ENCODE measurements at places on chromosomes 7 and 10.

- DNase-seq: no peak
Measured at GRCh38 chr7:5541087-5541992, 117.7 kb upstream of the TNRC18 start.

DNA sequence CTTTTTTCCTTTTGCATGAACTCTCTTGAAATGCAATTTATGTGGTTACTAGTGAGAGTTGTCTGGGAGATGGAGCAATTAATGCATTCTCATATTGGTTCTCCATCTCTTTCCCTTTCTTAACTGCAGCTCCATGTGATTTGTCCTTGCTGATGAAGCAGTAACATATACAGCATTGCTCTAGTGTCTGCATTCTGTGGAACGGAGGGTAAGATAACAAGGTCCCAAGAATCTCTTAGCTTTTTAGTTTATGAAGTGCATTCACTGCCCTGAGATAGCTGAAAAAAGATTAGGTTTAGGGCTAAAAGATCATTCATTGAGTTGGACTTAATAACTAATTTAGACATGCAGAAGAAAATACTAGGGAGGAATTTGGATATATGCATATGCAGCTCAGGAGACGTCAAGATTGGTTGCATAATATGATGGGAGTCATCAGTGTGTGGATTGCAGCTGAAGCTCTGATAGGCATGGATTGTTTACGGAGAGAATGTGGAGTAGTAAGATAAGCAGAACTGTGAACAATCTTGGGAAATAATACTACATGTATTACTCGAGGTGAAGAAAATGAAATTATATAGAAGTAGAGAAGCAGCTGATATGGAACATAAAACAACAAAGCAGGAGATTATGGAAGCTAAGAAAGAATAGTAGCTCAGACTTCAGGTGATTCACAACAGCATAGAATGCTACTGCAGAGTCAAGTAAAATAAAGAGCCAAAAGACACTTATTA lies 404.7 kb downstream of the ARL4A start:
- DNase-seq: no peak

GRCh38 chr7:99109108-99110051 lies 34.5 kb downstream of the SMURF1 start:
- DNase-seq: no peak

DNA sequence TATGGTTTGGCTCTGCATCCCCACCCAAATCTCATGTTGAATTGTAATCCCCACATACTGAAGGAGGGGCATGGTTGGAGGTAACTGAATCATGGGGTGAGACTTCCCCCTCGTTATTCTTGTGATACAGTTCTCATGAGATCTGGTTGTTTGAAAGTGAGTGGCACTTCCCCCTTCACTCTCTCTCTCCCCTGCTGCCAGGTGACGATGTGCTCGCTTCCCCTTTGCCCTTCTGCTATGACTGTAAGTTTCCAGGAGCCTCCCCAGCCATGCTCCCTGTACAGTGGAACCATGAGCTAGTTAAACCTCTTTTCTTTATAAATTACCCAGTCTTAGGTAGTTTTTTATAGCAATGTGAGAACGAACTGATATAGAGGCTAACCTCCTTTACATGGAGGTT lies 16.6 kb downstream of the PLPP4 start:
- no peak for DNase-seq

DNA sequence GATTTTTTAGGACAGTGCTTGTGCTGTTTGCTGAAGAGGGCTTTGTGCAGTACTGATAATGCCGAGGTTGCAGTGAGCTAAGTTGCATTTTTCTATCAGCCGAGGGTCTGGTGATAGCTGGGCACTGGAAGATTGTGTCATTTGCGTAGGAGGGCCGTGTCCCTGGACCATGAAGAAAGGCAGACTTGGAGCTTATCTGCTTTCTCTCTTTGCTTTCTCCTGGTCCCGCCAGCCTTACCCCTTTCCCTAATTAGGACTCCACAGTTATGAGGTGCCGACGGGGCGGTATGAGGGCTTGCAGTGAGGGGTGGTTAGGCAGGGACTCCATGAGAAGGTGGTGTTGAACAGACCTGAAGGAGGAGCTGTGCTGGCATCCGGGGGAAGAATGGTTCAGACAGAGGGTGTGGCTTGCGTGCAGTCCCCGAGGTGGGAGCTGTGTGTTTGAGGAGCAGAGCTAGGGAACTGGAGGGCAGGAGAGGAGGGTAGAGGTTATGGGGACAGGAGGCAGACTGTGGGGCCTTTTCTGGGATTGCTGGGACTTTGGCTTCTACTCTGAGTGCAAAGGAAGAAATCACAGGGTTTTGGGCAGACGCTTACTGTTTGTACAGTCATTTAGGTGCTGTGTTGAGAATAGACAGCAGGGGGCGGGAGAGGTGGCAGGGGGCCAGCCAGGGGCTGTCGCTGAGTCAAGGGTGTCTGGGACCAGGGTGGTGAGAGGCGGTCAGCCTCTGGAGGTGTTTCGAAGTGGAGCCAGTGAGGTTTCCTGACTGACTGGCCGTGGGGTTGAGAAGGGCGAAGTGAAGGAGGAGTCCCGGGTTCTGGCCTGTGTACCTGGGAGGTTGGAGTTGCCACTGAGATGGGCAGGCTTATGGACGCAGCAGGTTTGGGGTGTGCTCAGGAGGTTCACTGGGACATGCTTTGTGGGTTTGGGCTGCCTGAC lies 43.4 kb downstream of the PRF1 start:
- peak; percentile 75 for DNase-seq

DNA sequence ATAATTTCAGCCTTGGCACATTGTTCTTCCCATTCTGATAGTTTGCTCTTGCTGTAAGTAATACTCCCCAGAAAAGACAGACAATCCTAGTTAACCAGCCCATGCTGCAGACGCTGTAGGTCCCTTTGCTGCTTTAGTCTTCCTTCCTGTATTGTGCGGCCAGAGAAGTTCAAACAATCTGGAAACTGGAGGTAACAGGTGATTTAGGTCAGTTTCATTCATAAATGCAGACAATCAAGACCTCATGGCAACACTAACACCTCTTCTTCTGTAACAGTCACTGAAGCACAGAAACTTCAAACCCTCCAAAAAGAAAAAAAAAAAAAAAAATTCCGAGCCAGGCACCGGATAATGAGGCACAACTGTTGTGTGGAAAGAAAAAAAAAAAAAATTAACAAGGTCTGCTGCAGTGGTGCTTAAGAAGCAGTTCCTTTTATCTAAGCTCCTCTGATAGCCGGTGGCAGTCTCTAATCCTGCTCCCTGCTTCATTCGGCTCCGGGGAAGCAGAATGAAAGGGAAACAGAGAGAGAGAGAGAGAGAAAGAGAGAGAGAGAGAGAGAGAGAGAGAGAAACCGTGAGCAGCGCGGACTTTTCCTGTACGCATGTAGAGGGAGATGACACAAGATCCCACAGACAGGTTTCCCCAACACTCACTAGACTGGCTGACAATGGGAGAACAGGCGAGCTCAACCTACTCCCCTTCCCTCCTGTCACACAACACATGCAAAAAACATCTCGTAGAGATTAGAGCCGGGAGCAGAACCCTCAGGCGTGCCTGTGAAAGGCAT lies at the start of gene SEMA3A:
Gene SEMA3A, minus strand, starts transcription at position 306 of the 788 bp plus-strand sequence. Its CDS starts 203 bp downstream, at position 103.
- DNase-seq: peak; percentile 4

DNA sequence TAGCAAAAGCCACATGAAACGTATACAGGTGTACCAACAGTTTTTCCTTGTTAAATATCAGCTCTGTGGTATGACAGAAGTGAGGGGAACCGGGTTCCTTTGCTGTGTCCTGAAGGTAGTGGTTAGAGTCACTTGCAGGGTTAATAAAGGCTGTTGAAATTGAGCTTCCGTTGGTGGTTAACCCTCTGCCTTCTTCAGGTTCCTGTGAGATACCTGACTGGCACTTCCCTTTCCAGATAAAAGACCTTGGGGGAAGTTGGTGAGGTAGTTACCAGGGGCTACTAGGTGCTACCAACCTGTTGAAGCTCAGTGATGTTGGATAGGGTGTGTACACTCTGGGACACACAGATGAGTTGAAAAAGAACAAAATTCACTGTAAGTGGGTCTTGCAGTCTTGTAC lies 384.1 kb downstream of the GATA3 start:
- no peak for DNase-seq

DNA sequence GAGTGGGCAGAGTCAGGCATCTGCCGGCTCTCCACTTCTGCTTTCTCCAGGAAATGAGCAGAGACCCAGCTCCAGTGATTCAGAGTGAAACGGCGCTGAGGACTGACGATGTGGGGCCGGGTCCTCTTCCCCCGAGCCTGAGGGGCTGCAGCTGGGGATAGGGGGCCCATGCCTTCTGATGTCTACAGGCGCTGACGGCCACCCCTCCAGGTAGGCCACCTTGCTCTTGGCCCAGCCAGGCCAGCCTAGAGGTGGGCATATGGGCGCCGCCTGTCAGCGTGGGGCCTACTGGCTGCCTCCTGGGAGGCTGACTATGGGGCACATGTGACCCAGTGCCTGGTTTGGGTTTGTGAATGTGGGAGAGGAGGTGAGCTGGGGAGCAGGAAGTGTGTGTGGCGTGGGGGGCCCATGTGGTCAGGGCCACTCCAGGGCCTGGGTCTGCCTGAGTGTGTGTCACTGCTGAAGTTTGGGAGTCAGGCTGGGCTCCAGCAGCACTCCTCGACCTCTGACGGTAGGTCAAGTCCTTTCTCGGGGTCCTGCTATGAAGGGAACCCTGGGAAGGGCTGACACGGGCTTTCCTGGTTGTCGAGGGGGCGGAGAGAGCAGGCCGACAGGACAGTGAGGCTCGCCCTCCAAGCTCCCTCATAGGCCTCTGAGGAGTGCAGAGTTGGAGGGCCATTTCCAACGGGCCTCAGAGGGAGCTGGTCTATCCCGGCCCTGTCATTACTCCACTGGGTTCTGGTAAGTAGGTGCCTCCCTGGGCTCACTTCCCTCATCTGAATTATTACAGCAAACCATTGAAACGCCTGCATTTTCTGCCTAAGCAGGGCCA lies at the start of gene WDFY4:
Gene WDFY4, plus strand, starts transcription at position 82 of the 832 bp plus-strand sequence. CDS start 24,860 bp downstream, outside the sequence.
- DNase-seq: no peak

DNA sequence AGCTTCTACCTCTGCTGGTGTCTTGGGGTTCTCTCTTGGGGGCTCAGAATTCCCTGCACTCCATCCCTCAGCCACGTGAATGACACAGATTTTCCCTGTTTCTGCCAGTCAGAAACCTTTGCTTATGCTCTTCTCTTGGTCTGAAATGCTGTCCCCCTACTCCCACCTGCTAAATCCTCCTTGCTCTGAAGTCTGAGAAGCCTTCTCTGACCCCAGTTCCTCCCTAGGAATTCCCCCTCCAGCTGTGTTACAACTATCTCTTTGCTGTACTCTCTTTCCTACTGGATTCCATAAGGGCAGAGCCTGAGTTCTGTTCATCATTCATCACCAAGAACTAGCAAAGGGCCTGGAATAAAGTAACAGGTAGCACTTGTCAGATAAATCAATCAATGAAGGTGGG lies 33.6 kb upstream of the AKR1E2 start:
- DNase-seq: no peak

DNA sequence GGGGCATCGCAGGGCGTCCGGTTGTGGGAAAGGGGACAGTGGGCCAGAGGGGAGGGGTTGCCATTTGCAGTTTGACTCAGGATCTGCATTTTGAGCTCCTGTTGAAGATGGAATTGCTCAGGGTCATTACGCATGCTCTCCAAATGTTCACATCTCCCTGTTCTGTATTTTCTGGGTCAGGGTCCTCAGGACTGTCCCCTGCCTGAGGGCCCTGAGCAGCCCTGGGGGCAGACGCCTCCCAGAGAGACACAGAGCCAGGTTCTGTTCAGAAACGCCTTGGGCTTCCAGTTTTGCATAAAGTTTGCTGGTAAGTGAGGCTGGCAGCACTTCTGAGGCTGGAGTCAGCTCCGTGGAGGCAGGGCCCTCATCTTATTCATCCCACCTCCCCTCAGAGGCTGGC lies 34.1 kb upstream of the NUB1 start:
- DNase-seq: no peak

DNA sequence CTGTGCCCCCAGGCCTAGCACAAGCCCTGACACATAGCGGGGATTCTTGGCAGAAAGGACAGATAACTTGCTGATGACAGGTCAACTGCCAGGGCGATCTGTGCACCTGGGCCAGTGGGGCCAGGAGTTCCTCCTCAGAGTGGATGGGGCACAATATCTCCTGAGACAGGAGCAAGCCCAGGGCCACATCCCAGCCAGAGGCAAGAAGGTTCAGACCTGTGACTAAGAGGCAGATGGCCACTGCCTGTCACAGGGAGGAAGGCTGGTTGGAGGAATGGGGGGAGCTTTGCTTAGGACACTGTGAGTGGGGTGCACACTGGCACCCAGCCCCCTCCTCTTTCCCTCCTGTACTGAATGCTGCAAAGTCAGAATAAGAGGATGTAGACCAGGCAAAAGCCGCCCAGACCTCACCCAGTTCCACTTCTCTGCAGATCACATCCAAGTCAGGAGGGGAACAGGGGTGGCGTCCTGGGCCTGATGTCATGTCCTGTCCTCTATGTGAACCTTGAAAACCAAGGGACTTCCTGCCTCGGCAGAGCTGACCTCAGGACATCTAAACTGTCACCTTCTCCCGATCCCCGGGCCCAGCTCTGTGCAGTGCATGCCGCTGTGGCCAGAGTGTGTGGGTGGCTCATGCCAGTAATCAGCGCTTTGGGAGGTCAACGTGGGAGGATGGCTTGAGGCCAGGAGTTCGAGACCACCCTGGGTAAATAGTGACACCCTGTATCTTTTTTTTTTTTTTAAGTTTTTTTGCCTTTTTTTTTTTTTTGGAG lies 1.3 kb downstream of the GUSB start:
- peak; percentile 43 for DNase-seq

GRCh38 chr10:33074443-33074842 lies 116.4 kb upstream of the ITGB1 start:
- no peak for DNase-seq

- no peak for DNase-seq
Measured at GRCh38 chr10:124558339-124559321, 97.0 kb downstream of the LHPP start.

GRCh38 chr7:155356323-155357105 lies 58.8 kb downstream of the INSIG1 start:
- no peak for DNase-seq

GRCh38 chr10:56623064-56623463 lies 262.0 kb upstream of the ZWINT start:
- DNase-seq: no peak

DNA sequence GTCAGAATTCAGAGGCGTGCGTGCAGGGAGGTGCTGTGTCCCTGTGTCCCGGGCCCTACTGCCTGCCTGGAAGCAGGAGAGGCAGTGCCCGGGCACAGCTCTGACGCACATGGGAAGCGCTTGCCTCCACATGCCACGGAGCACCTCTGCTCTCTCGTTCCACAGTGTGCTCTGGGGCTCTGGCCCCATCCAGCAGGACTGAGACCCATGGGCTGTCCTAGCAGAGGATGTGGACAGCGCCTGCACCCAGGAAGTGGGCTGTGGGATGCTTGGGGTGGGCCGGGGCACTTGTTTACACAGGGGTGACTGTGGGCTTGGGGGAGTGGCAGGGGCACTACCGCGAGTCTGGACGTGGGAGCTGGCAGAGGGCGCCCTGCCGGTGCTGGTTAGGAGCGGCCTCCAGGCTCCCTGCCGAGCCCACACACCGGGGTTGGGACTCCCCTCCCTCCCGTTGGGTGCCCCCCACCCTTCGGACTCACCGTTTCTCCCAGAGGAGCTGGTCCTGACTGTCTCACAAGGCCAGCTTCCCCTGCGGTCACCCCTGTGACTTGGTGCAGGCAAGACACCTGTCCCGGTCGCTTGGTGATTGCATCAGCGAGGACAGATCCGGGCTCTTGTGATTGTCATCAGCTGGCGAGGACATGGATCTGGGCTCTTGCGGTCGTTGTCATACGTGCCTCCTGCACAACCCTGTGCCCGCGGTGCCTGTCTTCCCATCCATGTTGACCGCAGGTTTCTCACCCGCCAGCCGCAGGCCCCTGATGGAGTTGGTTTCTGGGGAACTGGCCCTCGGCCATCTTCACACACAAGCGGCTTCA lies 83.1 kb downstream of the NKX6-2 start:
- no peak for DNase-seq
